ENCODE measurements at places on chromosomes 16 and 17.

DNA sequence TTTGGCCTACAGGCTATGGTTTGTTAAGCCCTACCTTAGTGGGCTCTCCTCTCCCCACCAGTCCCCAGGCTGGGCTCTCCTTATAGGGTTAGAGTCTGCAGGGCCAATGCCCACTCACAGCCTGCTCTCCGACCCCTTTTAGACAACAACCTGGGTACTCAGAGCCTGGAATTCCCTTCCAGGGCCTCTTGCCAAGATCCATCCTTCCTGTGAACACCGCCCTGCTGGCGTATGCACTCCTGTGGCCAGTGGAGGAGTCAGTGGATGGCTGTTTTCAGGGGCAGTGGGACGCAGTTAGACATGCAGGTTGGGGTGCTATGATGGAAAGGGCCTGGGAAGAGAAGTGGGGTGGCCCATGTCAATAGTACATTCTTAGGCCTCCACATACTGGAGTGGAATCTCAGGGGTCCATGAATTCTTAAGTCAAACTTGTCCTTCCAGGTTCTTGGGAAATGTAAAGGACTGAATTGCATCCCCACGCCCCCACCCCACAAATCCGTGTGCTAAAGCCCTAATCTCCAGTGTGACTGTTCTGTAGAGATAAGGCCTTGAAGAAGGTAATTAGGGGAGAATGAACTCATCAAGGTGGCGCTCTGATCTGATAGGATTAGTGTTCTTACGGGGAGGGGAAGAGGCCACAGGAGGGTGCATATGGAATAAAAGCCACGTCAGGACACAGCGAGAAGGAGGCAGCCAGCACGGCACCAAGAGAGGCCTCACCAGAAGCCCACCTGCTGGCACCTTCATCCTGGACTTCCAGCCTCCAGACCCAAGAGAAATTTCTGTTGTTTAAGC is 81.6 kb upstream of the CACNG5 start:
- DNase-seq, result no peak

GRCh38 chr17:80942423-80943345 is 49.0 kb upstream of the CHMP6 start:
- DNase-seq, result peak; percentile 95

DNA sequence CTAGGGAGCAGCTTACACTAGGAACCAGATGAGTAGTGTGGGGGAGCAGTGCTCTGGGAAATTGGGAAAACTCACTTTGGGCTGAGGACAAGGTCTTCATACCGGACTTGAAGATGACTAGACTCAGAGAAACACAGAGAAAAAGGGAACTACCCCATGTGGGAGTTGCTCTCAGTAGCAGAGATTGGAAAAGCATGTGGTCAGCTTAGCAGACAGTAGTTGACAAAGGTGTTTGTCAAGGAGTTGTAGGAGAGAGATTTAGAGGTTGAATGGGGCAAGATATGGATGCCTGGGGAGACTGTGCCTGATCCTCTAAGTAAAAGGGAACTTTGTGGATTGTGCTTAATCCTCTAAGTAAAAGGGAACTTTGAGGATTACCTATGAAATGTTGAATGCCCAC is 194.5 kb upstream of the COX10 start:
- no peak for DNase-seq

DNA sequence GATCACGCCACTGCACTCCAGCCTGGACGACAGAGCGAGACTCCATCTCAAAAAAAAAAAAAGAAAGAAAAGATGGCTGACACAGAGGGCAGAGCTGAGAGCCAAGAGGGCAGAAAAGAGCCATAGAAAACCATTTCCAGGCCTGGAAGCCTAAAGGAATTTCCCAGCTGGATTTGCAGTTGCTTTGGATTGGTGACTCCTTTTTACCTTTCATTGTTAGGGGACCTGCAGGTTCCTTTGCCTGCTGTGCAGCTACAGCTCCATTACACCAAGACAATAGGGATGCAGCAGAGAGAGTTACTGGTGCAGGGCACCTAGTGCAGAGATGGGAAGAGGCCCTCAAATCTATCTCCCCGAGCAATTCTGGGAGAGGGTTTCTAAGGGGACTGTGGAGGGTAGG is 18.4 kb downstream of the ZNF668 start:
- DNase-seq, result no peak

- DNase-seq, result no peak
These were observed 101.6 kb upstream of the KIF2B start for GRCh38 chr17:53721101-53721500.

DNA sequence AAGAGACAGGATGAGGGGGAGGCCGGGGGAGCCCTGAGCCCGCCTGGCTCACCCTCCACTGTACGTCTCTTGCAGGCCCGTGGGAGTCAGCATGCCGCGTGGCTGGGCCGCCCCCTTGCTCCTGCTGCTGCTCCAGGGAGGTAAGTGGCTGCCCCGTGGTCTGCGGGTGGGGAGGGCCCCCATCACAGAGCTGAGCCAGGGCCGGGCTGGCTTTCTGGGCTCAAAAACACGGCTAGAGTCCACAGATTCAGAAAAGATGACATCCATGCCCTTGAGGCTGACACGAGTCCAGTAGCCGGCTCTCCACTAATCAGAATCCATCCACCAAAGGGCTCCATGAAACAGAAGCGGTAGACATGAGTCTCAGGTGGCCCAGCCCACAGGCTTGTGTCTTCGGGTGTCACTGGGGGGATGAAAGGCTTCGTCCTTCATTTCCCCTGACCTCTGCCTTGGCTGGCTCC is 28.0 kb downstream of the IL21R start:
- no peak for DNase-seq

DNA sequence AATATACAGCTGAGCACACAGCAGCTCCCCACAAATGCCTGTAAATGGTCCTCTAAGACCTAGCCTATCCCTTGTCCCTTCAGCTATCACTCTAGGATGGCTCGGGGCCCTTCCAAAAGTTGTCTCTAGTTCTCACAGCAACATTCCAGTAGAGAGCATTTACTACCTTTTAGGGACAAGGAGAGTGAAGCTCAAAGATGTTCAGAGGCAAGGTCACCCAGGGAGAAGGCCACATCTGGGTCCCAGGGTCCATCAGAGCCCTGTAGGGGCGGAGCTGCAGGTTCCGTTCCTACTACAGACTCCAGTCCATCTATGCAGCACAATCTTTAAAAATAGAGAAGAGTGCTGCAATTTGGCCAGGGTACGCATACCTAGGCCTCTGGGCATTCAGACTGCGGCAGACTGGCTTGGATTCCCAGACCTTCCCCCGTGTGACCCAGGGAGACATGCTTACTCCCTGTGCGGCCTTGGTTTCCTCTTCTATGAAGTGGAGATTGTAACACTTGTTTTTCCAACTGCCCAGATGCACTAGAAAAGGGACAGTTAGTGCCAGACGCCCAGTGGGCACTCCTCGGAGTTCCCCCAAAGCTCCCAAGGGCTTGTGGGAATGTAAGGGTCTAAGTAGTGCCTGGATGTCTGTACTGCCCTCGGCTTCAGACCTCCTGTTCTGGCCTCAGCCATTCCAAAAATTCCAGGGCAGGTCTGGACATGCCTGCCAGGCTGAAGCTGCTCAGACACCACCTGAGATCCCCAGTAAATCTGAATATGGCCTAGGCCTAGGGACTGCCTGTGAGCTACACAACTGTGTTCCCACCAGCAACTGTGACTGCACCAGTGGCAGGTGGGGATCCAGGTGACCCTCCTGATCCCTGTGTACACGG is 2.5 kb downstream of the SLC12A4 start:
- no peak for DNase-seq

GRCh38 chr17:63189930-63190329 is 223.9 kb downstream of the TANC2 start:
- DNase-seq, result no peak

GRCh38 chr17:76820039-76820438 is 48.2 kb upstream of the MGAT5B start:
- no peak for DNase-seq

- DNase-seq, result no peak
These were observed 1.2 kb downstream of the TRPV3 start for GRCh38 chr17:3556239-3556915.
